Stimulated activated CD4-positive, alpha-beta T cell treated with anti-CD3 and anti-CD28 coated beads, TNF-alpha, amount 100 ng/mL, for 24 hours (primary cell): ENCODE measurements at places on chromosomes 3 and 15.

- DNase-seq: no peak
Observed at GRCh38 chr15:95843241-95843910, 487.1 kb upstream of the NR2F2 start.

DNA sequence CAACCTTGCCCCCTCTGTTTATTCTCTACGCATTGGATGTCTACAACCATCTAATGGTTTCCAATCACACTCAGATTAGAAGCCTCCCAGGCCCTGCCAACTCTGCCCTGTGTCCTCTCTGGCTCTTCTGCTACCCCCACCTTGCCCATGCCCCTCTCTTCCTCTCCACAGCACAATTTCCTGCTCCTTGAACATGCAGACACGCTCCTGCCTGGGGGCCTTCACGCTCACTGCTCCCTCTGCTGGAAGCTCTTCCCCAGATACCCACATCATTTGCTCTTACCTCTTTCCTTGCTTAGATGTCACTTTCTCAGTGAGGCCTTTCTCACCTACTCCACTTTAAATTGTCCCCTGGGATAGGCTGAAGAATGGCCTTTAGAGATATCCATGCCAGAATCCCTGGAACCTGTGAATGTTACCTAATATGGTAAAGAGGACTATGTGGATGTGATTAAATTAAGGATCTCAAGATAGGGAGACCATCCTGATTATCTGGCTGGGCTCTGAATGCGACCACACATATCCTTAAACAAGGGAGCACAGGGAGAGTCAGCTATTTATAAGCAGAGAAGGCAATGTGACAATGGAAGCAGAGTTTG lies 9.9 kb downstream of the KY start:
- no peak for DNase-seq

GRCh38 chr3:94110854-94111253 lies 48.0 kb downstream of the NSUN3 start:
- no peak for DNase-seq

GRCh38 chr3:46860017-46860809 lies 3.0 kb downstream of the MYL3 start:
- DNase-seq: no peak

DNA sequence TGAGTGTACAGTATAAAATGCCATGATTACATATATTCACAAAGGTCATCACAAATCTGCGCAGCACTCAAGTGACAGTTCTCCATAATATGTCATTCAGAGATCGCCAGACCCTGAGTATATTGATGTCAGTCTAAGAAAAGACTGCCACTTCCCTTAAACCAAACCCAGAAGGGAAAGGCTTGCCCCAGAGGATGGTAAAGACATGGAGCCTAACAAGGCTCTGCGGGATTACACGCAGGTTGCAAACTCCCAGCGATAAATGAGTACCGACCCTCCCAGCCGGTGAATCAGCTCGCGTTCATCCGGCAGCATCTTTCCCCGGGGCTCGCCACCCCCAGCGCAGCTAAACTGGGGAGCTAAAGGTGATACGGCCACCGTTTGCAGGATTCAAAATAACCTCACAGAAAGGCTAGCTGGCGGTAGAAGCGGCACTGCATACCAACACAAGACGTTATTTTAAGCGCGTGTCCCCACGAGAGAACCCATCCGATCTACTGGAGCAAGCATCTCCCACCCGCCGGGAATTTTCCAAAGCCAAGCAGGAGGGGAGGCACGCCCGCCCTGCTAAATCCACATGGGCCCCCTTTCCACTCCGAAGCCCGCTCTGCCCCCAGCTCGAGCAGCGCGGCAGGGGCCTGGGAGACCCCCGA lies 643 bp downstream of the MYO5A start:
- peak; percentile 50 for DNase-seq

- no peak for DNase-seq
Observed at GRCh38 chr15:85614059-85614458, 180.7 kb downstream of the KLHL25 start.

DNA sequence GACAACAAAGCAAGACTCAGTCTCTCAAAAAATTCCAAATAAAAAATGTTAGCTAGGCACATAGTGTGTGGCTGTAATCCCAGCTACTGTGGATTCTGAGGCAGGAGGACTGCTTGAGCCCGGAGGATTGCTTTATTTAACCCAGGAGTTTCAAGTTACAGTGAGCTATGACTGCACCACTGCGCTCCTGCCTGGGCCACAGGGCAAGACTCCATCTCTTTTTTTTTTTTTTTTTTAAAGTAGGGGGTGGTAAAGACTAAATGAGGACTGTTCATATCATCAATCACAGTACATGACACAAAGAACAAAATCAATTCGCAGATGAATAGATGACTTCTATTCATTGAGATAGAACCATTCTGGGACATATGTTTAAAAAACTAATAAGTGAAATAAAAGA lies 48.1 kb downstream of the ACAP2 start:
- DNase-seq: no peak

DNA sequence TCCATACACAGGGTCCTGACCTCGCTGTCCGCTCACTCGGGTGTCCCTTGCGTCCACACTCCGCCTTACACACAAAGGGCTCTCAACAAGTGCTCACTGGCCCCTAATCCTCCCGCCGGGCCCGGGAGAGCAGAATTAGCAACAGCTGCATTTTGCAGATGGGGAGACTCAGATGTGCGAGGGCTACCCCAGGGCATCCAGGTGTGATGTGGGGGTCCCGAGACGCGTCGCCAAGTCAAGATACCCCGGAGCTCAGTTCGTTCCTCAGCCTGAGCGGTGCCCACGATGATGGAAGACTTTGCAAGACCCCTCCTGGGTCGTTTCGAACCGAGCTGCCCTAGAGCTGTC lies 14.9 kb upstream of the WNT7A start:
- no peak for DNase-seq

- DNase-seq: peak; percentile 57
Observed at GRCh38 chr15:40930430-40931299, 1.5 kb downstream of the DLL4 start.

- DNase-seq: no peak
Observed at GRCh38 chr3:17135696-17136095, 250.9 kb downstream of the PLCL2 start.

DNA sequence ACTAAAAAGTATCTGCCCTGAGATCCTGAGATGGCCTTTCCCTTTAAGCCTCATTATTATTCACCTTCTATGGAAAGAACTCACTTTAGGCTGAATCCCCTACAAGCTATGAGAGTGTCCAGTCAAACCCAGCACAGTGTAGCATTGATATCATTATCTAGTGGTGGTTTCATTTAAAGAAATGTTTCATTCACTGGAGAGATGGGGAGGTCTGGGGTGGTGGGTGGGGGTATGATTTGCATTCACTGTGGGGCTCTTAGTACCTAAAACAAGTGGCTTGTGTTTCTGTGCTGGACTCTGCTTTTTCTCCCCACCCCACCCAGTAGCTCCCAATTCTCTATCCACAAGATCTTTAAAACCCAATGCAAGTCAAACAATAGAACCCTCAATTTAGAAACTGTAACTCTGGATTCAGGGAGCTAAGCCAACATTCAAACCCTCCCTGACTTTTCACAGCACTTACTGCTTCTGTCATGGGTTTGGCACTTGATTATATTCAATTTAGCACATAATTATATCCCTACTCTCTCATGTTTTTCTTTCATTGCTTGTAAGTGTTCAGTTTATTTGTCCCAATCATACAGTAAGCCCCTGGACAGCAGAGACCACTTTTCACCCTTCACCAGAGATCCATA lies 310.5 kb upstream of the THBS1 start:
- no peak for DNase-seq

GRCh38 chr3:126436826-126437717 lies 38.6 kb downstream of the ZXDC start:
- no peak for DNase-seq

DNA sequence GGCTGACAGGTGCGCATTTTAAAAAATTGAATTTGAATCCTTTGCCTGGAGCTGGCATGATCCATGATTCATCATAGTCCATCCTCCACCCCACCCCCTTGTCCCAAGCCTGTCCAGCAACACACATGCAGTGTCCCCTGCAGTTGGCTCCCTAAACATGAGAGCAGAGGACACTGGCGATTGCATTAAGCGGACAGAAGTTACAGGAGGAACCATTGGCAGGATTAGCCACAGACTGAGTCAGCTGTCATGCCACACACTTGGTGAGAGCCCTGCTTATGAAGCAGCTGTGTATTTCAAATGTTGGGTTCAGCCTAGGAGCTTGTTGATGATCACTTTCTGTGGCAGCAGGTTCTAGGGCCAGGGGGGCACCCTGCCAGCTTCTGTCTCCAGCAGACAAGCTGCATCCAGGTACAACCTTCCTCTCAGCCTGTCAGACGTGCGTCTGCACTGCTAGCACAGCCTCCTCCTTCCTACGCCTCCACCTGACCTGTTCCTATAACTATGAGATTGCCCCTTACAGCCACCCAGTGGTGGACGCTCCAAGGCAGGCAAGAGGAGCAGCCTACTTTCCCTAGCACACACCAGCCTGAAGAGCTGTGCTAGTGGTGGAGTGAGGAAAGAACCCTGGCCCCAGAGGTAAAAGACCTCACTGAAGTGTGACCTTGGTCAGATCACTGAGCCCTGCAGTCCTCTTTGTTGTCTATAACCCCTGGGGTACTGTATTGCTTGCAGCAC lies 121.9 kb downstream of the SLCO3A1 start:
- DNase-seq: no peak

GRCh38 chr15:84113919-84114318 lies 121.7 kb upstream of the GOLGA6L4 start:
- DNase-seq: no peak

- DNase-seq: no peak
Observed at GRCh38 chr3:107663266-107663665, 140.5 kb downstream of the BBX start.

DNA sequence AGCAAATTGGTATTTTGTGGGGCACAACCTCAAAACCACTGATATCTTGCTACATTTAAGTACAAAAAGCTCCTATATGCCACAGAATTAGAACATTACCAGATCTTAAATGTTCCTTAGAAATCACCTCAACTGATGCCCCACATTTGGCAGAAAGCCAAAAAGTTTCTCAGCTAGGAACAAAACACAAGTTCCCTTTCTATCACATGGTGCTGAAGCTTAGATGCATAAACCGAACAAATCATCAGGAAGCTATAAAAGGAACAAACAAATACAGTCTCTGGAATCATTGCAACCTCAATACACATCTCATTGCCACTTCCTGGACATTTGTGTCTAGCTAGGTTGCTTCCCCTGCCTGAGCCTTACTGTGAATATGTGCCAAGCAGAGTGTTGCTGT lies 492.6 kb downstream of the LPP start:
- no peak for DNase-seq

GRCh38 chr3:85574006-85574705 lies 615.4 kb downstream of the CADM2 start:
- DNase-seq: no peak

- DNase-seq: no peak
Observed at GRCh38 chr3:37812499-37812896, 49.2 kb upstream of the CTDSPL start.

- DNase-seq: no peak
Observed at GRCh38 chr15:50828610-50829206, 63.2 kb upstream of the SPPL2A start.

GRCh38 chr15:22992024-22992326 lies 11.8 kb upstream of the CYFIP1 start:
- DNase-seq: no peak

DNA sequence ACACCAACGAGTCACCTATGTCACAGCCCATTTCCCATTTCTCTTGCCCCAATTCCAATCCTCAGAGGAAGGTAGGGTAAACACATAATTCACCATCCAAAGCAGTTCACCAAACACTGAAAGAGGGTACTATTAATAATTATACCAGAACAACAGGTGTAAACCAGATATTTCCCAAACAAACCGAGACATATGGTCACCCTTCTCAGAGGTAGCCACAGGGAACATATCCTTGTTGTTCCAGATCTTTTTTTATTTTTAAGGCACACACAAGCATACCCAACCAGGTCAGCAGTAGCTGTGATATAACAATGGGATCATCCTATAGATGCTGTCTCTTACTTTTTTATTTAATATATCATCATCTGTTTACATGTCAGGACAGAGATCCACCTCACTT lies 24.7 kb downstream of the MAGI1 start:
- no peak for DNase-seq
